Activated naive CD4-positive, alpha-beta T cell treated with anti-CD3 and anti-CD28 coated beads, Interleukin-2, amount 50 U/mL, for 72 hours (primary cell): ENCODE measurements at places on chromosomes 12 and 14.

DNA sequence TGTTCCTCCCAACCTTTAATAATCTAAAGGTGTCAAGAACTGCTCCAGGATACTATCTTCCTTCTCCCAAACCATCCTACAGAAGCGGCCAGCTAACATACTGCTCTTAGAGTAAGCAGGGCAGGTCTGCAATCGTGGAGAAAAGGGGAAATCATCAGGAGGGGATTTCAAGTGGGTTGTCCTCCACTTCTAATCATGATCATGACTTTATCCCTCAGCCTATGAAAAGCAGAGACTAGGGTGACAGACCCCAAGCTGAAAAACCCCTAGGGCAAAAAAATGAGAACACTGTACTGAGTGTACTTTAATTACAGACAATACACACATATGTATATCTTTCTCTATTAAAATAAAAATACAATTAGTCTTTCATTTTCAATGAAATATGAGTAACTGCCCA, 13.9 kb downstream of the DUSP16 start:
- no peak for DNase-seq

DNA sequence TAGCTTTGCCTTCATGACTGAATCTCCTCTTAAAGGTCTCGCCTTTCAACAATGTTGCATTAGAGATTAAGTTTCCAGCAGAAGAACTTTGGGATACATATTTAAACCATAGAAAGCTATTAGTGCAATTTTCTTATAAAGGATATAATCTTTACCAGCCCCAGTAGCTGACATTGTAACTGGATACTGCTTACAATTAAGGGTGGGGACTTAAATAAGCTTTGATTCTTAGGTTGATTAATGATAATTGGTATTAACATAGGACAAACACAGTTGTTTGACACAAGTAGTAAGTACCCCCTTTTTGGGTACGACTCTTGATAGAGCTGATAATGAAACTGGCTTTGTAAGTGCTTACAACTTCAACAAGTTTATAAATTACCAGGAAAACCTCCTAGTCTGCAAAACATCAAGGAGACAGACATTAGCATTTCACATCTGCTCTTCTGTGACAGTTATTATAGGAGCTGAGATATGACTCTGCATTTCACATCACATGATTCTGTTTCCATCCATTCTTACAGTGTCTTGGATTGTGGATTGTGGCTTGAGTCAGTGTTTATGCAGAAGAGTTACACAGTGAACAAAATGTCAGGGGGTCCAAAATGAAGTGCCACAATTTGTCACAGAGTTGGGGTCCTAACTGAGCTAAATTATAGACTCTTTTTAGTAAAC, 249.1 kb upstream of the E2F7 start:
- DNase-seq = no peak

DNA sequence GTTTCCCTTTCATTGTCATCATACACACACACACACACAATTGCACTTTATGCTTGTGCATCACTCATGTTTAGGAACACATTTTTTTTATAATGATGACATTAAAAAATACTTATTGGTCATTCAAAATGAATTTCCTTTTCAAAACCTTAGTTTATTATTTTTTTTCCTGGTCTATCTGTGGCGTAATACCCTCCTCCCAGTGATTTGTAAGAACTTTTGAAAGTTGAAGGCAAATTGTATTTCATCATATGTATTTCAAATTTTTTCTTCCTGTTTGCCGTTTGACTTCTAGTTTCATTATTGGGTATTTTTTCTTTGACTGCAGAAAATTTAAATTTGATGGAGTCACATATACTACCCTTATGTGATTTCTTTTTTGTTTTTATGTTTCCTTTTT, 2.5 kb upstream of the LRRK2 start:
- DNase-seq = no peak

DNA sequence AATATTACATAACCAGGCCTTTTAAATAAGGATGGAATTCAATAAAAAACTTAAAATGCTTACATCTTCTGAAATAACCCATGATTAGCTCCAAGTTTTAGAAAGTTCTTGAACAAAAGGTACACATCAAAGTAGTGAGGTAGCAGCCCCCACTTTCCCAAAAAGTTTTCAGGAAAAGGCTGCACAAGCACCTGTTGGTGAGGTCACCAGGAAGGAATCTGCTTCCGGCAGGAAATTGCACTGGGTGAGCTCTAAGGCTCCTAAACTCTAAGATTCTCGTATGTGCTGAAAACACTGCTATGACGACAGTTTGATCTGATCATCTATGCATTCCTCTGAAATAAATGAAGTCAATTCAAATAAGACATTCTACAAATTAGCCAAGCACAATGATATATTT, 34.3 kb upstream of the TTC7B start:
- no peak for DNase-seq

- no peak for DNase-seq
Observed at GRCh38 chr14:34604995-34605394, 25.0 kb downstream of the SNX6 start.

GRCh38 chr14:66696326-66696725, 188.4 kb downstream of the GPHN start:
- DNase-seq = no peak

- DNase-seq = no peak
Observed at GRCh38 chr12:115960868-115961802, 316.4 kb downstream of the MED13L start.

- no peak for DNase-seq
Observed at GRCh38 chr12:42893803-42894202, 304.3 kb upstream of the PRICKLE1 start.
